ENCODE measurements at places on chromosomes 4 and X. TPM values are rescaled to one million over a fixed set of nuclear protein-coding genes. Genes with fewer than 3 reads are reported as not detected.

GRCh38 chrX:69374569-69374968 lies 129.6 kb upstream of the NALF2 start:
- DNase-seq = no peak

DNA sequence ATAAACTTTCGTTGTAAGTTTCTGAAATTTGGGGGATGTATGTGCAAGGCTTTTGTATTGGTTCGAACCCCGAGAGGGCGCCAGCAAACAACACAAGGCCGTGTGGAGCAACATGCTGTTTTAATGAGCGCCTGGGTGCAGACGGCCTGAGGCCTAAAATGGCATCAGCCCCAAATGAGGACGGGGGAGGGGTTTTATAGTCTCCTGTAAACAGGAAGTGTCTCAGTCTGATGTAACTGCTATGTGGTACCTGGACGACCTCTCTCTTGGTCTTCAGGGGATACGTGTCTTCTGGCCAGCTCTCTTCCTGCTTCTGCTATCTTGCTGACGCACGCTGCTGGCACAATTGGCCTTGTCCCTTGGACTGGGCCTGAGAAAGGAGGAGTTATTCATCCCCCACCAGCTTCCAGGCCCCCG lies 1348.0 kb downstream of the ADGRL3 start:
- DNase-seq = no peak

DNA sequence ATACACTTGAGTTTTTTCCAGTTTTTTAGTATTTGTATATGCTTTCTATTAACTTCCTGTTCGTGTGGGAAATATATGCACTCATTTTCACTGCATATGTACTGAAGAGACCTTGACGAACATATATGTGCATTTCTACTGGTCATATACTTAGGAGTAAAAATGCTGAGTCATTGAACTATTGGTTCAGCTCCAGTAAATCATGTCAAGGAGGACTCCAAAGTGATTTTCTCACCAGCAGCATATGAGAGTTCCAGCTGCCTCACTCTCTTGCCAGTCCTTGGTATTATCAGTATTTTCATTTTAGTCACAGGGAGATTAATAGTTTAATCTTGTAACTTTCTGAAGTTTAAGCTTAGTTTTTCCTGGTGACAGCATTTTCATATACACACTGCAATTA lies 2750.2 kb downstream of the ARAP2 start:
- no peak for DNase-seq

The CENPI gene
- 24.2 TPM for total RNA-seq

- DNase-seq = peak; percentile 35
Observed at GRCh38 chr4:2482693-2483092, 13.8 kb downstream of the RNF4 start.

The SLC10A4 gene
- not detected for total RNA-seq

DNA sequence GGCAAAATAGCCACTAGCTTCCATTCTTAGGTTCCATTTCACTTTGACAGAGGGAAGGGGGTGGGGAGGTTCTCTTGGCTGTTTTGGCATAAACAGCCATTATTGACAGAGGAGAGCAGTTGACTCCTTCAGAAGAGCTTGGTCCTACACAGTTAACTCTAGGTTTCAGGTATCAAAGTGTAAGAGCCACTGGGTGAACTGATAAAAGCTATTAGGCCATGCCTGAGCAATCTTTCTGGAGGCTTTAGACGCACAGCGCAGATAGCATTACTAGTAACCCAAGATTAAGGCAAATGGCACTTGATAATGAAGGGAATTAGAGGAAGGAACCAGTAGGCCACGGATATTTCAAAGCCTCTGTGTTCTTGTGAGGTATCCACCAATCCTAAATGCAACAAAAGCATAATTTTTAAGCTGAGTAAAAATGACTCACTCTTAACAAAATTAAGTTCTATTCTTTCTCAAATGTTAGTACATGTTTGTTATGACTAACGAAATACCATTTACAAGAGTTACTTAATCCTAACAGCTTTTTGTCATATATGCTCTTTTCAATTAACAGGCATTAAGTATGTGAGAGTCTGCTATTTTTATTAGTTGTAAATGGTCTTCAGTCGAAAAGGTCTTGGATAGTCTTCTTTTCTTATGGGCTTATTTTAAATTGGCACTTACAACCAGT lies 53.6 kb downstream of the SLC7A11 start:
- DNase-seq = peak; percentile 39

- DNase-seq = no peak
Observed at GRCh38 chrX:70359458-70359857, 63.7 kb upstream of the GDPD2 start.

Measured in IMR-90 (cell line).